ENCODE measurements at places on chromosomes 1 and 21.

GRCh38 chr1:2956576-2956975 lies 64.7 kb upstream of the ACTRT2 start:
- peaks cover 43% of the 10 kb centered on the region for H3K4me1 ChIP-seq
- no peaks in the 10 kb centered on the region for H3K27me3 ChIP-seq
- no peak overlapping the region for H3K4me3 ChIP-seq
- no peaks in the 10 kb centered on the region for H3K36me3 ChIP-seq

- H3K36me3 ChIP-seq: no peaks in the 10 kb centered on the region
- H3K27ac ChIP-seq: no peak overlapping the region
- H3K4me3 ChIP-seq: no peak overlapping the region
- H3K27me3 ChIP-seq: no peaks in the 10 kb centered on the region
- H3K4me1 ChIP-seq: no peaks in the 10 kb centered on the region
These were observed 240.5 kb downstream of the TGFB2 start for GRCh38 chr1:218585511-218586184.

DNA sequence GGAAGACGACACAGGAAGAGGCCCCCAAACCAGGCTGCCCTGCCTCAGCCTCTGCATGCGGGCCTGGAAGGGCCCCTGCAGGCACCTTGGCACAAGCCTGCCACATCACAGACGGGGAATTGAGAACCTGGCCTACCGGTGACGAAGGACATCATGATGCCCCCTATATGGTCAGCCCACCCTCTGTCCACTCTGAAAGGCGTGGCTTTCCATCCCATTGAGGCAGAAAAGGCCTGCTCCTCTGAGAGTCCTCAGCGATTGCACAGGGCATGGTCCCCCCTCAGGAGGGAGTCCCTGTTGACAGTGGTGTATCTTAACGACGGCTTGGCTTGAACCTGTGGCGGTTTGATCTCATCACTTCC lies 11.4 kb downstream of the KRTAP10-1 start:
- H3K27ac ChIP-seq: no peak overlapping the region
- no peaks in the 10 kb centered on the region for H3K36me3 ChIP-seq
- H3K4me3 ChIP-seq: no peak overlapping the region

GRCh38 chr1:93021539-93022134 lies 57.4 kb upstream of the MTF2 start:
- H3K27me3 ChIP-seq: no peaks in the 10 kb centered on the region
- peaks cover 8% of the 10 kb centered on the region for H3K4me1 ChIP-seq
- H3K27ac ChIP-seq: no peak overlapping the region
- DNase-seq: peak; percentile 70

DNA sequence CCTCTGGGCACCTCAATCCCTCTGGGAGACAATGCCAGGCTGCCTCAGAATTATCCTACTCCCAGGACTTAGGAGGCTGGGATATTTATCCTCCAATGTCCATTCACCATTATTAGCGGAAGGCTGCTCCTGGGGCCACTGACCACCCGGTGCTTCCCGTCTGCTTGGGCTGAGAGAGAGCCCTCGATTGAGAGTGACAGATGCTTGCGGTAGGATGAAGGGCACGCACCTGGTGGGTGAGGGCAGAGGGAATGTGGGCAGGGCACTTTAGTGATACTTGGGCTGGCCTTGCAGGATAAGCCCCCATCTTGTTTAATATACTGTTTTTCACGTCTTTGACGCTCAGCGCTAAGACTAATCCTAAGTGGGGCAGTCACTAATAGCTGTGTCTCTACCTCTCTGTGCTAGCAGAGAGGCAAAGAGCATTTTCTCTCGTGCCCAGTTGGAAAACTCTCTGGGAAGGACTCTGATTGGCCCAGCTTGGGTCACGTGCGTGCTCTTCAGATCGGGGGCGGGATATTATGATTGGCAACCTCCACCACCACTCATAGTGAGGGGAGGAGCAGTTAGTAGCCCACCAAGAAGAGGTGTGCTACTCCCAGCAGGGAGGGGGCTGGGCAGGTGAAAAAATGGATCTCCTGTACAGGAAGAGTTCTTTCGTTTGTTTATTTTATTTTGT lies 10.6 kb upstream of the PARS2 start:
- H3K4me3 ChIP-seq: no peak overlapping the region
- DNase-seq: no peak
- H3K27me3 ChIP-seq: no peaks in the 10 kb centered on the region
- no peak overlapping the region for H3K27ac ChIP-seq
- H3K4me1 ChIP-seq: no peaks in the 10 kb centered on the region

- no peaks in the 10 kb centered on the region for H3K36me3 ChIP-seq
- no peak overlapping the region for H3K27ac ChIP-seq
- no peaks in the 10 kb centered on the region for H3K27me3 ChIP-seq
- H3K4me1 ChIP-seq: no peaks in the 10 kb centered on the region
- no peak for DNase-seq
- H3K4me3 ChIP-seq: no peak overlapping the region
These were observed 27.2 kb downstream of the RCC2 start for GRCh38 chr1:17412093-17412870.

DNA sequence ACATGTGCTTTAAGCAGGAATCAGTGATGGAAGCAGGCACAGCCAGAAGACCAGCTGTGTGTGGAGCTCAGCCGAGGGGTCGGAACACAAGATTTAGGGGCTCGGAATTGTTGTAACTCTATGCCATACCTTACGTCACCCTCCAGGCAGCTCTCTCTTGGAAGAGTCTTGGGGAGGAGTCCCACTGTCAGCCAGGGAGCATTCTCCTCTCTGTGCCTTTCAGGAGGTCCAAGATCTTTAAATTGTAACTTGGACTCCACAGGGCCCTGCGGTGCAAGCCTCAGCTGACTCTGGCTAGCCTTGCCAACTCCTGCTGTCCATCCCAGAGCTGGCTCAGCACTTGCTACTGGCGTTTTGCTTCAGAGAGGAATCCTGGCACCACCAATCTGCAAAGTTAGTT lies 26.4 kb upstream of the ROR1 start:
- DNase-seq: no peak
- no peaks in the 10 kb centered on the region for H3K36me3 ChIP-seq
- no peak overlapping the region for H3K27ac ChIP-seq

- H3K27ac ChIP-seq: no peak overlapping the region
- no peaks in the 10 kb centered on the region for H3K4me1 ChIP-seq
- no peaks in the 10 kb centered on the region for H3K36me3 ChIP-seq
These were observed 234.7 kb upstream of the CSF3R start for GRCh38 chr1:36717431-36717830.

DNA sequence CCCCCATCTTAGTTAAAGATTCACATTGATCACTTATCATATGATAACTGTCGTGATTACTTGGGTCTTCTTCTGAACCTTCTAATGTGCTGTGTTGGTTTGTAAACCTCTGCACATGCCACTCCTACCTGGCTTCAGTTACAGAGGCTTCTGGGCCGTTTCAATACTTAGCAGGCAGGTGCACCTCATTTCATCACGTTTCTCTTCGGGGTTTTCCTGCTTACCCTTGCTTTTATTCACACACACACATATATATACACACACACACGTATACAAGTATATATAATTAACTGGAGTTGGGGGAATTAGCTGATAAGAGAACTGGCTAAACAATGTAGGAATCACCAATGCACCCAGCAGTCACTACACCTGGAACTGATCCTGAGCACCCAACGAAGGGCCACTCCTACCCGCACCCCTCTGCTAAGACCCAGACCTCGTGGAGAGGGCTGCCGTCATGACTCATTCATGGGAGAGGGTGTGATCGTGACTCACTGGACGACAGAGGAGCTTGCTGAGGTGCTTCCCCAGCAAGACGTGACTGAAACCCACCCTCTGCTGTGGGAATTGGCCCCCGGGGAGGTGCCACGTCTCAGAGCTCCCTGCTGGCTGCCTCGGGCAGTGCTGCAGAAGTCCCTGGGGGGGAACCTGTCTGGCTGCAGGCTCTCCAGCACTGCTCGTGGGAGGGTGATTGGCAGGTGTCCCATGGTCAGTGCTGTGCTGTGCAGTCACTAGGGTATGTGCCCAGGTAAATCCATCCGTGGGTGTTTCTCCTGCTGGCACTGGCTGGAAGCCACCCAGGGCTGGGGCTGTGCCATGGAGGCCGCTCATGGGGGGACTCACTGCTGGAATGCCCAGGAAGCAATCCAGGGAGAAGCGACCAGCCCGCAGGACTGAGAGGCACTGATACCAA lies 166.6 kb downstream of the DYRK1A start:
- no peak overlapping the region for H3K27ac ChIP-seq
- H3K36me3 ChIP-seq: no peaks in the 10 kb centered on the region
- H3K4me3 ChIP-seq: no peak overlapping the region
- no peak for DNase-seq

All from B cell (primary cell).